Activated CD8-positive, alpha-beta T cell treated with anti-CD3 and anti-CD28 coated beads for 36 hours (primary cell): ENCODE measurements at places on chromosomes 4 and X. TPM values are rescaled to one million over a fixed set of nuclear protein-coding genes. Genes with fewer than 3 reads are reported as not detected.

The ALAS2 gene
- not detected for total RNA-seq

GRCh38 chrX:132393992-132394391 lies 94.8 kb downstream of the MBNL3 start:
- no peaks in the 10 kb centered on the region for H3K27me3 ChIP-seq
- peaks cover 5% of the 10 kb centered on the region for H3K4me1 ChIP-seq
- no peak for DNase-seq
- no peak overlapping the region for H3K27ac ChIP-seq

- no peak for DNase-seq
- no peaks in the 10 kb centered on the region for H3K4me1 ChIP-seq
- H3K27ac ChIP-seq: no peak overlapping the region
- H3K27me3 ChIP-seq: no peaks in the 10 kb centered on the region
These were observed 80.1 kb downstream of the ANAPC4 start for GRCh38 chr4:25457053-25457715.

GRCh38 chr4:66693694-66694093 lies 851.6 kb downstream of the CENPC start:
- no peak overlapping the region for H3K27ac ChIP-seq
- no peak overlapping the region for H3K4me3 ChIP-seq
- H3K36me3 ChIP-seq: no peaks in the 10 kb centered on the region
- no peaks in the 10 kb centered on the region for H3K27me3 ChIP-seq
- H3K4me1 ChIP-seq: no peaks in the 10 kb centered on the region

DNA sequence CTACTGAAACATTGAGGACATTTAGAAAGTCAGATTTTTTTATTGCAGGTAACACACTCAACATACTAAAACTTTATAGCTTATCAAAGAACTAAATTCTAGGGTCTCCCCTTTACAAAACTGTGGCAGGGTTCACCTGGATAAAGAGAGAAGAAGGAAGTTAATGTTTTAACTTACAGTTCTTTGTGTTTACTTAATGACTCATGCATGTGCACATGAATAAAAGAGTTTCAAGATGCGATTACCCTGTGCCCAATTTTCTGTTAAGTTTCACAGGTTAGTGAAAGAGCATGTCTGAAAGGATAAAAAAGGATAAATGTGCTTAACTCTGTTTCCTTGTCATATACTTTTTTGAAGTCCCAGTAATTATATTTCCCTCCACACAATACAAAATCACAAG lies 16.8 kb downstream of the DCAF8L1 start:
- H3K27me3 ChIP-seq: no peaks in the 10 kb centered on the region
- DNase-seq: no peak
- H3K4me3 ChIP-seq: no peak overlapping the region
- H3K27ac ChIP-seq: no peak overlapping the region
- H3K4me1 ChIP-seq: no peaks in the 10 kb centered on the region
- no peaks in the 10 kb centered on the region for H3K36me3 ChIP-seq
